ENCODE measurements at places on chromosomes 1 and 21. TPM values are rescaled to one million over a fixed set of nuclear protein-coding genes. Genes with fewer than 3 reads are reported as not detected.
A peak's percentile ranks its signal among the peaks of the same experiment; 100 is the strongest.

SLAMF7 gene
- total RNA-seq: 35.9 TPM

DNA sequence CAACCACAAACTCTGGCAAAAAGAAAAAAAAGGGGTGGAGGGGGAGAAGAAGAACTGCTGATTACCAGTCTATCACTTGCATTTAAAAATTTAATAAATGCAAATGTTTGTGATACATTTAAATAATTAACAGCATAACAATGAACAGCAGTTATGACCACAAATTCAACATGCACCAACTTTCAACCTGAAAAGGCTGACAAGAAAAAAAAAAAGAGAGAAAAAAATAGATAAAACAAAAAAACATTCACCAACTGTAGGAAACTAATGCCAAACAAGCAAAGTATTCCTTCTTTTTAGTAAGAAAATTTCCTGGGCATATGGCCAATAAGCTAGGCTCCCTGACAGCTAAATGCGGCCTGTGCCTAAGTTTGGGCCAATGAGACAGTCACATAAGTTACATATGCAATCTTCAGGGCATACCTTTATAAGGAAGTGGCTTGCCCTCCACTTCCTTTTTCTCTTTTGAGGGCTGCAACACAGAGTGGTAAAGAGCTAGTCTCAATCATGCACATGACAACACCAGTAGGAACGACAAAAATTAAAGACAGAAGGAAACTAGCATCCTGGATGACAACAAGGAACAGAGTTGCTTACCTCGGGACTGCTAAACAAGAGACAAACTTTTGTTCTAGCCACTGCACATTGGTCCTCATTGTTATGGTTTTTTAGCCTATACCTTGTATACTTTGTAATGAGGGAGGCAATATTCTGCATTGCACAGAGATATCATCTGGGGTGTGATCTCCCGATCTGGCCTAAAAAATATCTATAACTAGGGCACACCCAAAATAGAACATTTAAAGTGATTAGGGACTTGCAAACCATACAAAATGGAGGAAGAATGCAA is 24.2 kb upstream of the PHTF1 start:
- peak; percentile 51 for DNase-seq

PLA2G2D gene
- total RNA-seq: not detected

HOOK1 gene
- total RNA-seq: 15.2 TPM

OR2T4 gene
- total RNA-seq: not detected

- no peak for DNase-seq
Observed at GRCh38 chr1:201708085-201708512, 120.9 kb upstream of the IPO9 start.

DNA sequence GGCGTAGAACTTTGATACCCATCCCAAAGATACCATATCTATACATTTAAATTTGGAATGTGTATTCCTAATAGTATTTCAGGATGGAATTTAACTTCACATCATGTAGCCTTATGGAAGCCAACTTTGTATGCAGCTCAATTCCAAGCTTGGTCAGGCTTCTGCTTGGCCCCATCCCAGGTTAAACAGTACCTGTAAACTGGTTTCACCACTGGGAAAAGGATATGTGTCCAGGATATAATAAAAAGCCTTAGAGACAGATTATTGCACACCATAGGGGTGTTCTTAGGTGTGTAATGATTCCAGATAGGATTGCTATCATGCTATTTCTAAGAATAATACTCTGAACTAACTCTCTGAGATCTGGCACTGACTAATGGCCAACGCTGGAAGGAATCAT is 28.1 kb downstream of the ADAM30 start:
- DNase-seq: no peak

- no peak for DNase-seq
Observed at GRCh38 chr1:92901699-92902405, 59.4 kb downstream of the DIPK1A start.

LCE6A gene
- total RNA-seq: not detected

PALMD gene
- not detected for total RNA-seq

GRCh38 chr1:165635823-165636222 is 4.8 kb downstream of the MGST3 start:
- no peak for DNase-seq

DNA sequence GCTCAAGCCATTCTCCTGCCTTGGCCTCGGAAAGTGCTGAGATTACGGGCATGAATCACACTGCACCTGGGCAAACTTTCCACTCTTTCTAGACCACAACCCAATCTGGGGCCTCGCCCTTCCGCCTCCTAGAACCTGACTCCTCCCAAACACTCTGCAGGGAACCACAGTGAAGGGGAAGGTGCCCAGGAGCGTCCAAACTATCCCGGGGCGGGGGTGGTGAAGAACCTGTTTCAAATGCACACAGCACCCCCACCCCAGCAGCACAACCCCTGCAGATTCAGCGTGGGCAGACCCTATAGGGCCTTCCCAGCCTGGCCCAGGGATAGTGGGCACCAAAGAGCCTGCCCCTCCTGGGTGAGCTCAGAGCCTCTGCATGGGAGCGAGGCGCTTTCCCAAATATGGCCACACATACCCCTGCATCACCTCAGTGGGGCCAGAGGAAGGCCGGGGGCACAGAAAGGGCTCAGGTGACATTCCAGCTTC is 86.9 kb downstream of the STUM start:
- peak; percentile 75 for DNase-seq

ERVH48-1 gene
- total RNA-seq: 0.91 TPM

SPRR1B gene
- not detected for total RNA-seq

- no peak for DNase-seq
Observed at GRCh38 chr1:179146911-179147310, 65.0 kb downstream of the TOR3A start.

GRCh38 chr1:99004861-99005442 is at the start of gene PLPPR5:
TSS of gene PLPPR5 (minus strand) at chr1:99004861. CDS start at chr1:99004671, 190 bp downstream.
- DNase-seq: peak; percentile 42

DNA sequence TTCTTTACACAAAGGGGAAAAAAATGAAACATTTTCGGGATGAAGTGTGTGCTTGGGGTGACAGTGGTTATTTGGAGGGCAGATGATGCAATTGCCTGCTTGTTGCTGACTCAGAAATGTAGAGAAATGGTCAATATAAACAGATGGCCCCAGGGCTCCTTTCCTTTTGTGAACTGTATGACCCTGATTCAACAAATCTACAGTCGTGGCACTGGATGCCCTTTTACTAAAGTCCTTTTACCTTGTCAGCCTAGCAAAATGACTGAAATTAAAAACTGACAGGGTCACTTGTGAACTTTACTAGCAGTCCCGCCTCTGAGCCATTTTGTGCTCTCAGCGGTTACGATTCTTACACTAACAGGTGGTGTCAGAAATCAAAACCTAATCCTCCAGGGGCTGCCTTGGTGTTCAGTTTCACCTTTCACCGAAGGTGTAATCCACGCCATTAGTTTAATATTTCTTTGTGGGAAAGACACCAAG is 49.8 kb downstream of the GREM2 start:
- no peak for DNase-seq

PLA2G2A gene
- total RNA-seq: not detected

- no peak for DNase-seq
Observed at GRCh38 chr1:19960591-19960990, 18.8 kb downstream of the PLA2G2A start.

DNA sequence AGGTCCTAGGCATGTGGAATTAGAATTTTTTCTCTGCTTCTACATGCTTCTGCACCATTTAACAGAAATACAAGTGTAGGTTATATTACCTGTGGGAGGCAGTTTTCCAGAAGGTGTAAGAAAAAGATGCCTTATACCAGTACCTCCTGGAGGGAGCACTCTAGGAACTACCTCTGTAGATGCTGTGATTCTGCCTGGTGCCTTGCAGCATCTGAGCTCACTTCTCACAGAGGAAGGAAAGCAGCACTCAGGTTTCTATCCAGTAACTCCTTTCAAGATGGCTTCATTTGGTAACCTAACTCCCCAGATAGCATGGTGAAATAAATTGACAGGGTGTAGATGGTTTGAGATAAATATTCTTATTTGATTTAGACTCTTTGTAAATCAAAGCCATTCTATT is 50.3 kb downstream of the GIPC2 start:
- no peak for DNase-seq

- no peak for DNase-seq
Observed at GRCh38 chr1:162681122-162681436, 48.8 kb downstream of the DDR2 start.

DNA sequence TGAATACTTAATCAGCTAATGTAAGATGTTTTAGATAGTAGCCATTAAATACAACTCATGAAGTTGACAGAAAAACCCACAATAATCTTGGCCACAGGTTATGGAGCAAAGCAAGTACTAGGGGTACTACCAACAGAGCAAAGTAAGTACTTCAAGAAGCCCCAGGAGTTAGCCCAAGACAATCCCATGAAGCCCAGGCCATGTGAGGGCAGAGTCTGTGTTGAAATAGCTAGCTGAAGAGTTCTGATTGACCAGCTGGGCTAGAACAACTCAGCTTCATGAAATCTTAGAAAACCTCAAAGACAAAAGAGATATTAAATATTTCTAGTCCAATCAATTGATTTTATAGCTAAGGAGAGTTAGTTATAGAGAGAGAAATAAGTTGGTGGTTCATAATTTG is 212.9 kb upstream of the HOOK1 start:
- no peak for DNase-seq

DNA sequence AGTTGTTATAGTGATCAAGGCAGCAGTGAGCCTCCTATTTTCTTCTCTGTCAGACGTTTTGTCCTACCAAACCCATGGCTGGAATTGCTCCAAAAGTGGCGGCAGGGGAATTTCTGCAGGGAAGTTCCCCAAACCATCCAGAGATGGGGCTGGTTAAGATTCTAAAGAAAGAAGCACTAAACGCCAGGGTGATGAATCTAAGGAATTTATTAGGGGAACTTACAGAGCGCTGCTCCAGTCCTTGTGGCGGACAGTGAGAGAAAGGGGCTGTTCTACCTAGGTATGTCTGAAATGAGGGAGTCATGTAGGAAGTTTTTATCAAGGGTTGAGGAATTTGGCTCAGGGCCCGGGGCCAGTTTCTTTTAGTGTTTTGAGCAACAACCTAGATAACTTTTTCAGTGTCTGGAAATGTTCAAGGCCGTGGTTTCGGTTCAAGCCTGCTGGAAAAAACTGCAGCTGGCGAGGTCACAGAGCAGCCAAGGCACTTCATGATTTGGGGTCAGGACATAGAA is 222.4 kb upstream of the B3GALT2 start:
- DNase-seq: peak; percentile 20

DNA sequence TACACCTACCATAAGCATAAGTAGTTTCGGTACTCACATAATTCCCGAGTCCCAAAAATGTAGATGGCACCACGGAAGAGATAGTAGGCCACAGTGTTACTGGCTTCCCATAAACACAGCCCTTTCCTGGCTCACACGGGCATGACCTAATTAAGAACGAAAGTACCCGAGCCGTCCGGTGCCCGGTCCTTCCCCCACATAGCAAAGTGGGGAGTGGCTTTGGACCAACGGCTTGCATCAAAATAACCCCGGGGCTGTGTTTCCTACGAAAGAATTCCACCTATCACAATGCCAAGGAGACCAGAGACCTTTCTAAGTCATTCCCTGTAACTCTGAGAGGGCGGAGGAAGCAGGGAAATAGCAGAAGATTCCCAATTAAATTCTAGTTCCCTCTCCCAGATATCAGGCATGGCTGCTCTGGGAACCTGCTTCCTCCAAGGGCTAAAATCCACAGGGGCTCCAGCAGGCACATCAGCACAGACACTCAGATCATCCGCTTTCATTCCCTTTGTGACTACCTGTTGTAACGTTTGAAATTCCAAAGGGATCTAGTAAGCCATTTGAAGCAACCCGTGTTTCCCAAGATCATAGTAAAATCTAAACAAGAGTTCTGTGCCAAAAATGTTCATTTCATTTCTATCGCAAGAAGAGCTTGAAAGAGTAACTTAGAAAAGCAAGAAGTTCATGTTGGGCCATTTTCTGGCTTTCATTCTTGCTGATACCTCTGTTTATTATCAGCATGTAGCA is at the start of gene TMPRSS3:
Gene TMPRSS3 (minus strand): TSS at position 148 of the 747 bp plus-strand sequence. CDS start 635 bp downstream, outside the sequence.
- DNase-seq: no peak
